ENCODE measurements at places on chromosomes 11 and 22. TPM values are rescaled to one million over a fixed set of nuclear protein-coding genes. Genes with fewer than 3 reads are reported as not detected.

The C11orf68 gene
- 84.8 TPM for polyA plus RNA-seq

The SLC37A2 gene
- polyA plus RNA-seq, result 2.1 TPM

The ART5 gene
- polyA plus RNA-seq, result not detected

The GGTLC2 gene
- not detected for polyA plus RNA-seq

The RNF121 gene
- 99.9 TPM for polyA plus RNA-seq

The APOL5 gene
- polyA plus RNA-seq, result not detected

The ANO5 gene
- 0.32 TPM for polyA plus RNA-seq

The RAB30 gene
- polyA plus RNA-seq, result 4.1 TPM
